ENCODE measurements at places on chromosomes 4 and X.
A peak's percentile ranks its signal among the peaks of the same experiment; 100 is the strongest.

DNA sequence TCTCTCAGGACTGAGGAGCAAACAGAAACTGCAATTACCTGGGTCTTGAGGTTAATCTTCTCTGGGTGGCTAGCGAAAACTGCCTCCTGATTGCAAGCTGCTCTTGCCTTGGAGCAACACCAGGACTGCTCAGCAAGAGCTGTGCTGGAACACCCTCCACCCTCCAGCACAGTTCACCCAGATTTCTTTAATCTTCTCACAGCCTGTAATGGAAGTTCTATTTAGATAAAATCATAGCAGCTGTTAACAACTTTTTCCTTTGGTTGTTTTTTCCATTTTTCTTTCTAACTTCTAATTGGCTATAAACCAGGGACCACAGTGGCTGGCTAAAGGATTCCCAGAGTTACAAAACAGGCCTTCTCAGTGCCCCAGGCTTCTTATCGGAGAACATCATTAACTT, 36.3 kb downstream of the OPHN1 start:
- DNase-seq = peak; percentile 13

GRCh38 chr4:169254546-169254983, 16.2 kb downstream of the SH3RF1 start:
- no peak for DNase-seq

GRCh38 chr4:149910604-149911350, 95.1 kb upstream of the IQCM start:
- DNase-seq = no peak

- DNase-seq = no peak
These were observed 4.6 kb downstream of the TMEM255A start for GRCh38 chrX:120306630-120307029.

DNA sequence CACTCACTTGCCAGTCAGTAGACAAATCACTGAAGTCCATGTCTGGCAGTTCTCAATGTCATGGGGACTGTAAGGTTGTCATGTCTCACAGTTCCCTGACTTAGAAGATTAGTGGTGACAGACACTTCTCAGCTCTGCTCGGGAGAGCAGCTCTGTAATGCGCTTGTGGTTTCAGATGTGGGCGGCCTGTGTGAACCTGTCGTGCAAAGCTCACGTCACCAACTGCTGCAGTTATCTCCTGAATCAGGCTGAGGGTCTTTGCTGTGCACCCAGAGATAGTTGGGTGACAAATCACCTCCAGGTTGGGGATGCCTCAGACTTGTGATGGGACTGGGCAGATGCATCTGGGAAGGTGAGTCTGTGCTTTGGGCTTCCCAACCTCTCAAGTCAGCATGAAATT, at the start of gene IL9R:
Gene IL9R, plus strand, starts transcription at position 261 of the 400 bp plus-strand sequence. Its CDS starts 64 bp downstream, at position 325.
- DNase-seq = no peak

GRCh38 chr4:79833857-79834256, 239.2 kb downstream of the ANTXR2 start:
- DNase-seq = no peak

- peak; percentile 37 for DNase-seq
These were observed 20.1 kb upstream of the SLC34A2 start for GRCh38 chr4:25635501-25635900.

- no peak for DNase-seq
These were observed 208.9 kb downstream of the FAM47A start for GRCh38 chrX:33923262-33923661.

DNA sequence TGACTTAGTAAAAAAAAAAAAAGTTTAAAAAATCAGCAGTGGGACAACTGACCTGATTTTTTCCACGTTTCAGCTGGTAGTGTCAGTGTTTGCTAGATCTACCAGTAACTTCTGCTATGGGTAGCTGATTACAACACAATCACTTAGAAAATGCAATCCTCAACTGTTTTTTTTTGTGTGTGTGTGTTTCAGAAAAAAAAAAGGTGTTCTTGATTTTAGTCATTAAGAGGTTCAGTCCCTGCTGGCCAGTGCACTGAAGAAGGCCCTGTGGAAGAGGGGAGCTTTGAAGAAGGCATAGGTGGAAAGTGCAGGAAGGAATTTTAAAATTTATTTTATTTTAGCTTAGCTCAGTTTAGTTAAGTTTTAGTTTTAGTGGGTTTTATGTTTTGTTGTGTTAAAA, 46.9 kb downstream of the SH2D1A start:
- DNase-seq = no peak

- no peak for DNase-seq
These were observed 19.5 kb upstream of the CCKAR start for GRCh38 chr4:26509681-26510333.

- peak; percentile 25 for DNase-seq
These were observed 810 bp upstream of the SOX3 start for GRCh38 chrX:140505421-140506337.

DNA sequence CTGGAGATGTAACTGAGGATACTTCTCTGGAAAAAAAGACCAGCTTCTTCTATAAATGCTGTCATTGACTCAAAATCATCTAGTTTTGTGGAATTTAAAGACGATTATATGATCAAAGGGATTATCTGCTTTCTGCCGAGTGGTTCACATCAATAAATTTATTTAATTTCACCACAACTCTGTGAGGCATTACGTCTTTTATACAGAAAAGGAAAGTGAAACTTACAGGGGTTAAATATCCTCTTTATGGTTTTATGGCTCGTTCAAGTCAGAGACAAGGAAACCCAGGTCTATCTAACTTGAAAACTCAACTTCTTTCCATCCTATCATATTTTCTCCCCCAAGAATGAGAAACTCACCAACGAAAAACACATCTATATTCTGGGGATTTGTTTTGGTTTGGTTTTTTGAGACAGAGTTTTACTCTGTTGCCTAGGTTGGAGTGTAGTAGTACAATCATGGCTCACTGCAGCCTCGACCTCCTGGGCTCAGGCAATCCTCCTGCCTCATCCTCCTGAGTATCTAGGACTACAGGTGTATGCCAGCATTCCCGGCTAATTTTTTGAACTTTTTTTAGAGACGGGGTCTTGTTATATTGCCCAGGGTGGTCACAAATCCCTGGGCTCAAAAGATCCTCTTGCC, 377.9 kb upstream of the EMCN start:
- no peak for DNase-seq

DNA sequence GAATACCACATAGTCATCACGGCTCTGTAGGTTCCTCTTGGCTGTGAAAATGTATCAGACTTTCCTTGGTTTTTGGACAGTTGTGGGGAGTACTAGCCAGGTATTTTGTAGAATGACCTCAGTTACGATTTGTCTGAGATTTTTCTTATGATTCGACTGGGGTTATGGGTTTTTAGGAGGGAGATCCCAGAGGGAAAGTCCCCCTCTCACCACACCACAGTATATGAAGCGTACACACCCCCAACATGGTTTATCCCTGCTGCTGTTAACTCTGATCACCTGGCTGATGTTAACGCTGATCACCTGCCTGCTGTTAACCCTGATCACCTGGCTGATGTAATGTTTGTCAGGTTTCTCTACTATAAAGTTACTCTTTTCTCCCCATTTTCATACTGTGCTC, 72.6 kb downstream of the ANAPC4 start:
- DNase-seq = no peak

GRCh38 chr4:159266981-159267868, 164.3 kb downstream of the RAPGEF2 start:
- no peak for DNase-seq

- peak; percentile 74 for DNase-seq
These were observed 28.3 kb upstream of the DRP2 start for GRCh38 chrX:101191217-101191750.

DNA sequence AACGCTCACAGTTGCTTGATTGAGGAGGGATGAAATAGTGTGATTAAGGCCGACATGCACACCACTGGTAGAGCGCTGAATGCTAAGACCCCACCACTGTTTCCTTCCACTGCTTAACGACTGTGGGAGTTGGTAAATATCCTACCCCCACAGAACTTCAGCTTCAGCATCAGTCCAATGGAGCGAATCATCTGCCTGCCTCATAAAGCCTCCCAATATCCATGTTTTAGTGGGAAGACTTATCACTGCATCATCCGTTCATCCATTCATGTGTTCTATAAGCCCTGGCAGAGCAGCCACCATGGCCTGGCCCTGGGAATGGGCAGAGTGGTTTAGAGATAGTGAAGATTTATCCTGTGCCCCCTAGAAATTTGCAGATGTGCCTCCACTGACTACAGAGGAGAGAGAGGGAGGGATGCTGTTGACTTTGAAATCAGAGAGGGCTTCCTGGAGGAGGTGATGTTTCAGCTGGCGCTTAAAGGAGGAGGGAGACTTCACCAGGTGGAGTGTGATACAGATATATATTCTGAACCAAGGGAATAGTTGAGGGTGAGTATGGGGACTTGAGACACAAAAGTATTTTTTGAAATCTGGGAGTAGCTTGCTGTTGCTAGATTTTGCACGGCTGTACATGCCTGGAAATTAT, 71.9 kb upstream of the STX18 start:
- no peak for DNase-seq

GRCh38 chr4:4606321-4606720, 64.5 kb upstream of the STX18 start:
- no peak for DNase-seq

GRCh38 chrX:3451571-3451970, 105.1 kb upstream of the MXRA5 start:
- DNase-seq = no peak

- DNase-seq = peak; percentile 16
These were observed 85.3 kb upstream of the RBPJ start for GRCh38 chr4:26235500-26235899.

- DNase-seq = no peak
These were observed 100.9 kb downstream of the LCORL start for GRCh38 chr4:17920681-17921080.

DNA sequence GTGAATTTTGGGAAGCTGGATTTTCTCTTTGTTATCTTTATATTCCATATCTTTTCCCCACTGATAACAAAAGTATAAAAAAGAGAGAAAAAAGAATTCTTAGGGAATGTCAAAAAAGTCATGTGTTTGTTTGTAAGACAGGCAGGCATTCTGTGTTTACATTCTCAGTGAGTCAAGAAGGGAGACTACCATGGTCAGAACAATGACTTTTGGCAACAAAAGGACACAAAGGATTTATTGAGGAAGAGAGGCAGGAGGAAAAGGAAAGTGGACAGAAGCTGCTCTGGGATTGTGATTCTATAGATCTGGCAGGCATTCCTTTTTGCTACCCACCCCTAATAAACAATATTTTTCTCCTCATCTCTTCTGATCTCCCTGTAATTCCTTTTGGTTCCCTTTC, 5.9 kb upstream of the ANK2 start:
- no peak for DNase-seq

- peak; percentile 82 for DNase-seq
These were observed 31.6 kb upstream of the C1QTNF7 start for GRCh38 chr4:15396157-15396800.

DNA sequence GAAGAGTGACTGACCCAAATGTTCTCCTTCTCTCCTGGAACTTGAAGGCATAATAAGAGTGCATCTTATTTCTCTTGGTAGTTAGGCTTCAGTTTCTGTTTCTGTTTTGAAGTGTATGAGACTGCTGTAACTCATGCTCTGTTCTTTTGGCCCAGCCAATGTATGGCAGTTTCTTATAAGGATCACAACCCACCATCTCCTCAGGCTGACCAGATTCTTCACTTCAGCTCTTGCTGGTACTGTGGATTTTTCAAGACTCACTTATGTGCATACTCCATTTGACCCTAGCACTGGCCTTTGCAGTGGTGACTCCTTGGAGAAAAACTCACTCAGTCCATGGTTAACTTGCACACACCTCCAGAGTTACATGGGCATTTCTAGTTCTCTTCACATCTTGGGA, 9.6 kb upstream of the YTHDC1 start:
- no peak for DNase-seq

GRCh38 chrX:155216940-155217440, 730 bp downstream of the VBP1 start:
- no peak for DNase-seq
